ENCODE measurements at places on chromosomes 16 and 17.

DNA sequence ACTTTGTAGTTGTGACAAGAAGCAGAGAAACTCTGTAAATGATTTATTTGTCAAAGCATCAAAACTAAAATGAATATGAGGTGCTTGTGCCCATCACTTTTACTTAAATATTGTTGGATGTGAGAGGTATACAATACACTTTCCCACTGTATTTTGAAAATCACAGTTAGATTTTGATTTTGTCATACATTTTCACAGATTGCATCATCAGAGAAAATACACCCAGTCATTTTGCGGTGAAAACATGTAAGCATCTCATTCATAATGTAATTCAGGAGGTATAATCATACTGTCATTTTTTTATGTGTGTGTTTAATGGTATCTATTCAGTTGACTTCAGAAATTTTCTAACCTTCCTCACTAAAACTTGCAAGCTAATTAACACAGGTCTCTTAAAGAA is 11.3 kb downstream of the ZNF207 start:
- no peak overlapping the region for H3K4me3 ChIP-seq
- H3K27ac ChIP-seq, result no peak overlapping the region
- H3K4me1 ChIP-seq, result peaks cover 17% of the 10 kb centered on the region
- no peaks in the 10 kb centered on the region for H3K27me3 ChIP-seq

GRCh38 chr17:31834448-31834847 is 24.6 kb downstream of the COPRS start:
- DNase-seq, result no peak
- H3K27ac ChIP-seq, result no peak overlapping the region
- H3K4me3 ChIP-seq, result no peak overlapping the region
- H3K4me1 ChIP-seq, result no peaks in the 10 kb centered on the region

DNA sequence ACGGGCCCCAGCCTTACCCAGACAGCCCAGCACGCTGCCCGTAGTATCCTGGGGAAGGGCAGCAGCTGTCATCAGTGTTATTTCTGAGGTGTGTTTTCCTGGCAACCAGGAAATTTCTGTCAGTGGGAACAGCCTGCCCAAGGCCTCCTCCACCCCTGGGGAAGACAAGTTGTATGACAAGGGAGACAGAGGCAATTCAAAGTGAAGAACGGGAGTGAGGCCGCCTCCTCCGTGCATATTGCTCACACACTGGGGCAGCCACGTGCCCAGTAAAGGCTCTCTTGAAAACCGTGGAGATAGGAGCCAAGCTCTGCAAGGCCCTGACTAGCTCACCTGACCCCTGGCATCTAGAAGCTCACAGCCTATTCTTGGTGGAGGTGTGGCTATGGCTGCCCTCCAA is 57.6 kb downstream of the RAI1 start:
- H3K4me3 ChIP-seq, result no peak overlapping the region
- DNase-seq, result no peak
- H3K27ac ChIP-seq, result peak overlapping the region; percentile 83
- H3K27me3 ChIP-seq, result no peaks in the 10 kb centered on the region
- no peaks in the 10 kb centered on the region for H3K36me3 ChIP-seq

- no peaks in the 10 kb centered on the region for H3K27me3 ChIP-seq
- no peaks in the 10 kb centered on the region for H3K36me3 ChIP-seq
- no peak for DNase-seq
- H3K27ac ChIP-seq, result peak overlapping the region; percentile 2
- H3K4me3 ChIP-seq, result no peak overlapping the region
Measured at GRCh38 chr16:4535627-4536108, 2.9 kb downstream of the CDIP1 start.

DNA sequence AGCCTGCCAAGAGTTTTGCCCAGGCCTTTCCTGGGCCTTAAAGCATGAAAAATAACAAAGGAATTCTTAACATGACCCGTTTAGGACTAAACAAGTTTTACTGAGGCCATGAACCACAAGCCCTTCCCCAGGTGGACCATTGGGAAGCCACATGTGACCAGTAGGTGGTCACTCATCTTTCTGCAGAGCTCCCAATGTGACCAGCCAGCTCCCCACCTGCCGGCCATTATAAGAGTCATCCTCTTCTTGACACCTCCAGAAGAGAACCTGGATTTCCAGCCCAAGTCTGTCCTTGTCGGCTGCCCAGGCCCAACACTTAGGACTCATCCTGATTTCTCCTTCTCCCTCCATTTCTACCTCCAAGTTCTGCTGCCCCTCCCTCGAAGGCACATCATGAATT is 91.7 kb upstream of the DNAH17 start:
- H3K4me1 ChIP-seq, result peaks cover 46% of the 10 kb centered on the region
- H3K27ac ChIP-seq, result no peak overlapping the region
- peak; percentile 41 for DNase-seq
- no peaks in the 10 kb centered on the region for H3K27me3 ChIP-seq

- no peaks in the 10 kb centered on the region for H3K36me3 ChIP-seq
- peak overlapping the region; percentile 100 for H3K4me3 ChIP-seq
- H3K27me3 ChIP-seq, result no peaks in the 10 kb centered on the region
- DNase-seq, result peak; percentile 81
Measured at GRCh38 chr17:59330053-59330942, 1.2 kb upstream of the YPEL2 start.

DNA sequence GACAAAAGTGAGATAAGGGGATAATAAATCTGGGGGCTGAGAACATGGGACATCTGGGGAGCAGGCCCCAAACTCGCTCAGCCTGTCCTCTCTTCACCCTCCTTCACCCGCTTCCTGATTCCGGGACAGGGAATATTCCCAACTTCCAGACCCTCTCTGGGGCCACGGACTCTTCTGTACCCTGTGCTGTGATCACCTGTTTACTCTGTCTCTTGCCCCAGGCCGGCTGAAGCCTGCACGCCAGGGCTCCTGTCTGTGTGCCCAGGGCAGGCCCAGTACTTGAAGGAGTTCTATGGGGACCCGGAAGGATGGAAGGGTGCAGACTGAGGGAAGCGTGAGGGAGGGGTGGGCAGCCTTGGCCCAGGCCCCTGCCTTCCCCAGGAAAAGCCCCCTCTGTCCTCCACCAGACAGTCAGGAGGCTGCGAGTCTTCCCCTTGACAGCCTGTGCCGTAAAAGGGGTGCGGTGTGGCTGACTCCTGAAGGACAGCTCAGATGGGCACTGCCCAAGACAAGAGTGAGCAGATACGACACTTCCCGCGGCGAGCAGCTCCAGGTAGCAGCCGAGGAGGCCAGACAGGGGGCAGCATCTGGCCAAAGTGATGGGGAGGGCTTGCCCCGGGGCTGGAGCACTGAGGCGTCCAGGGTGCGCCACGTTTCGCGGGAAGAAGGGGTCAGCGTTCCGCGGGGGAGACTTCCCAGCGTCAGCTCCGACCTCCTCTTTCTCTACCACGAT is 1.0 kb upstream of the CCNF start:
- peaks cover 11% of the 10 kb centered on the region for H3K36me3 ChIP-seq
- no peak for DNase-seq
- H3K4me1 ChIP-seq, result peaks cover 26% of the 10 kb centered on the region

DNA sequence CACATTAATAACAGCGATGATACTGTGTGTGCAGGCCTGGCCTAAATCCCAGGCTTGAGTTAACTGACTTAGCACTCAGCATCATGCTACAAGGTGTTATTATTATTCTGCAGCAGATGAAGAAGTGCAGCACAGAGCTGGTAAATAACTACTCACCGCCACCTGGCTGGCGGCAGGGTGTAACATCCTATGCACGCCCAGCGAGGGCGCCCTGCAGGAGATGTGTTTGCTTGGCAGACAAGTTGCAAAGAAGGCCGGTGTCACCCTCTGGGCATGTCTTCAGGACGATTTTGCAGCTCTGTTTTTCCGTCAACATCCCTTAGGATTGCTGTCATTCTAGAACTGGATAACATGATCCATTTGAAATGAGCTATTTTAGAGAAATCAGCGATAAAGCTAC is 30.1 kb downstream of the DNAH9 start:
- no peaks in the 10 kb centered on the region for H3K4me1 ChIP-seq
- H3K27ac ChIP-seq, result no peak overlapping the region
- no peaks in the 10 kb centered on the region for H3K27me3 ChIP-seq
- H3K36me3 ChIP-seq, result no peaks in the 10 kb centered on the region

DNA sequence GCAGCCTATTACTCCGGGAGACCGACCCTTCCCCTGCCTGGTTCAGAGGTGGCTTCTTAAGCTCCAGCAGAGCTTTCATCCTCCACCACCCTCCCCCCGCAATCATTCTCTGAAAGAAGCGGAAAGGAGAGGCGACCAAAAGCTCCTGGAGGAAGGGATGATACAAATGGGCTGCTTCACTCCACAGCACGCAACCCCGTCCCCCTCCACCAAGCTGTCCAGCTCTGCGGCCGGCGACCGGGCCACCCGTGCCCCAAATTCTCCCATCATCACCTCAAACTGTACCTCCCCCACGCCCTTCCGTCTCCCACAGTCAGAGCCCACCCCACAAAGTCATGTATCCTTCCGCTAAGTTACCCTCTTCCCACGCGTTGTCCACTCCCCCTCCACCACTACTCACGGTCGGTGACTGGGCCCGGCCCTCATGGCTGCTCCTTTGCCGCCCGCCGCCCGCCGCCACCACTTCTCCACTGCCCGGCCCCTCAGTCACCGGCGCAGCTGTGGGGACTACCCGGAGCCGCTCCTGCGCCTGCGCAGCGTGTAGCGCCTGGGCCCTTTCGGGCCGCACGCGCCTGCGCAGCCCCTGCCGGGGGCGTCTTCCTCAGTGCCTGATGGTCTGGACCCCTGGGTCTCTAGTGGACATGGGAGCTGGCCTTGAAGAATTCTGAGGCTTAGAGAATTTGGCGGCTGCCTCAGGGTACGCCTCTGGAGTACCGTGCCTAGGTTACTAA is at the start of gene FAM222B:
FAM222B (minus strand) TSS at position 509 of the 731 bp plus-strand sequence. CDS start 76,123 bp downstream, outside the sequence.
- H3K36me3 ChIP-seq, result no peaks in the 10 kb centered on the region
- H3K4me1 ChIP-seq, result peaks cover 25% of the 10 kb centered on the region
- no peaks in the 10 kb centered on the region for H3K27me3 ChIP-seq
- DNase-seq, result peak; percentile 90

DNA sequence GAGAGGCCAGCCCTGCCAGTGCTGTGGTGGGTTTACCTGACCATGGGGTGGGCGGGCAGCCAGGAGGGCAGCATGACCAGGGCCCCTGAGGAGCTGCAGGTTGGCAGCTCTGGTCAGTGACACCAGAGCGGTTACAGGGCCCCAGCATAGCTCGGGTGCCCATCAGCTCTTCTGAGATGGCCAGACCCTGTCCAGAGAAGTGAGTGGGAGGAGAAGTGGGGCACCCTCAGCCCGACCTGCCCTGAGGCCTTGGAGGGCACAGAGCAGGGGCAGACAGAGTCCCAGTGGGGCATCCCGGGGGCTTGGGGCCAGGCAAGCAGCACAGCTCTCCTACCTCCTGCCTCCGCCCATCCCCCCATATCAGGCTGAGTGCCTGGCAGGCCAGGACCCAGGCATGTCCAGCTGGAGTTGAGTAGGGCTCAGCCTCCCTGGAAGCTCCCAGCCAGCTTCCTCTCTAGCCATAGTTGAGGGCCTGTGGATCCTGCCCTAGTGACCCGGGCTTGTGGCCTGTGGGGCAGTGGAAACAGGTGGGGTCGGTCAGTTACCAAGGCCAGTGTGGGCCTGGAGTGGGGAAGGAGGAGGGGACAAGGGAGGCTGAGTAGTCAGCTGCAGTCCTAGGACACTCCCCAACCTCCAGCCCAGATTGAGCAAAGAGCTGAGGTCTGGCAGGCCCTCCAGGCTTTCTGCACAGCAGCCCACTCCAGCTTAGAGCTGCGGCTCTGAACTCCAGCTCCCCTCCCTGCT is 83.5 kb downstream of the AMFR start:
- no peaks in the 10 kb centered on the region for H3K27me3 ChIP-seq
- DNase-seq, result no peak
- peaks cover 20% of the 10 kb centered on the region for H3K4me1 ChIP-seq
- H3K36me3 ChIP-seq, result peaks cover 3% of the 10 kb centered on the region
- H3K27ac ChIP-seq, result no peak overlapping the region

- peaks cover 87% of the 10 kb centered on the region for H3K36me3 ChIP-seq
- no peak overlapping the region for H3K4me3 ChIP-seq
- H3K27ac ChIP-seq, result no peak overlapping the region
- DNase-seq, result no peak
- H3K27me3 ChIP-seq, result no peaks in the 10 kb centered on the region
Measured at GRCh38 chr16:28108590-28109247, 45.2 kb upstream of the GSG1L start.
